Psoas muscle (tissue), 8 donors: ENCODE measurements at places on chromosomes 1 and 21. TPM values are rescaled to one million over a fixed set of nuclear protein-coding genes. Genes with fewer than 3 reads are reported as not detected.

GJA8 gene
- not detected for total RNA-seq

RHD gene
- not detected for total RNA-seq

PLCH2 gene
- 0.60 TPM for total RNA-seq

ERRFI1 gene
- 76.2 TPM for total RNA-seq

UBASH3A gene
- not detected for total RNA-seq

ETV3L gene
- not detected for total RNA-seq

GLUL gene
- 1,167 TPM for total RNA-seq

REG4 gene
- total RNA-seq, result not detected

ATP1B1 gene
- total RNA-seq, result 290 TPM

CHIA gene
- total RNA-seq, result not detected

OR2L3 gene
- total RNA-seq, result not detected

OR10K2 gene
- not detected for total RNA-seq

ADIPOR1 gene
- total RNA-seq, result 64.4 TPM

TSSK3 gene
- not detected for total RNA-seq

CTSS gene
- 11.7 TPM for total RNA-seq

LRRC3 gene
- 0.13 TPM for total RNA-seq

OR14I1 gene
- total RNA-seq, result not detected

EFHD2 gene
- total RNA-seq, result 6.3 TPM

AK4 gene
- total RNA-seq, result 19.3 TPM

RNU1-3 gene
- 4,558 TPM for total RNA-seq

TNFSF18 gene
- total RNA-seq, result not detected

PIK3R3 gene
- 23.9 TPM for total RNA-seq

SH2D5 gene
- 0.09 TPM for total RNA-seq

KLHDC7A gene
- not detected for total RNA-seq

VHLL gene
- total RNA-seq, result not detected

ARHGAP29 gene
- total RNA-seq, result 17.1 TPM

SPATA46 gene
- not detected for total RNA-seq

KRTAP12-2 gene
- not detected for total RNA-seq

MASP2 gene
- not detected for total RNA-seq

DCDC2B gene
- not detected for total RNA-seq
